HEK293T (cell line): ENCODE measurements at places on chromosomes 6 and 20.

GRCh38 chr20:13443690-13444089, 195.0 kb downstream of the TASP1 start:
- DNase-seq, result no peak

DNA sequence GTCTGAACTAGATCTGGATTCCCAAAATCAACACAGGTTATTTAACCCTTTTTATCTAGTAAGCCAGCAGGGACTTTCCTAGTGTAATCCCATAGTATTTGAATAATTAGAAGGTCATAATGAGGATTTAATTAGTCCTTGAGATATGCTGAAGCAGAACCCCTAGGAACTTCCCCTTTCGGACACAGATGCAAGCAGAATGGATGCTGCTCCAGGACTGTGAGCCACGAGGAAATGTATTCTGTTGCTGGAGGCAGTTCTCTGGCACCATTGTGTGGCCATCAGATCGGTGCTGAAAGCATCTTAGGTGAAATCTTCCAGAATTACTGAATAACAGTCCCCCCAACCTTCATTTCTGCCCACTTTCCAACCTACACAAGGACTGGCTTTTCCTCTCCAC, 206.9 kb downstream of the TMEM242 start:
- no peak for DNase-seq

DNA sequence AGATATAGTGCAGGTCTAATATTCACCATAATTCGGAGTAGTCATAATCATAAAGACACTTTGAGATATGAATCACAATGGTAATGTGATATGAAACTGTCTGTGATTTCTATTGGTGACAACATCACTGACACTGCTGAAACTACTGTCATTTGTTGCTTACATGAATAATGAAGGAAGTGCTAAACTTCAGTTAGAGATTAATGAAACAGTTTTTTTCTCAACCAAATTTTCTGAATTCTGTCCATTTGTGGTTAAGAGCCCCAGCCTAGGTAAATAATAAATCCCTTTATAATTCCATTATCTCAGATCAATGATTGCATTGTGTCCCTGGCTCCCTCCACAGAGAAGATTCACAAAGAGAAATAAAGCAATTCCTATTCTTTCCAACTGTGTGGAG, 122.6 kb downstream of the HIVEP2 start:
- DNase-seq, result no peak

DNA sequence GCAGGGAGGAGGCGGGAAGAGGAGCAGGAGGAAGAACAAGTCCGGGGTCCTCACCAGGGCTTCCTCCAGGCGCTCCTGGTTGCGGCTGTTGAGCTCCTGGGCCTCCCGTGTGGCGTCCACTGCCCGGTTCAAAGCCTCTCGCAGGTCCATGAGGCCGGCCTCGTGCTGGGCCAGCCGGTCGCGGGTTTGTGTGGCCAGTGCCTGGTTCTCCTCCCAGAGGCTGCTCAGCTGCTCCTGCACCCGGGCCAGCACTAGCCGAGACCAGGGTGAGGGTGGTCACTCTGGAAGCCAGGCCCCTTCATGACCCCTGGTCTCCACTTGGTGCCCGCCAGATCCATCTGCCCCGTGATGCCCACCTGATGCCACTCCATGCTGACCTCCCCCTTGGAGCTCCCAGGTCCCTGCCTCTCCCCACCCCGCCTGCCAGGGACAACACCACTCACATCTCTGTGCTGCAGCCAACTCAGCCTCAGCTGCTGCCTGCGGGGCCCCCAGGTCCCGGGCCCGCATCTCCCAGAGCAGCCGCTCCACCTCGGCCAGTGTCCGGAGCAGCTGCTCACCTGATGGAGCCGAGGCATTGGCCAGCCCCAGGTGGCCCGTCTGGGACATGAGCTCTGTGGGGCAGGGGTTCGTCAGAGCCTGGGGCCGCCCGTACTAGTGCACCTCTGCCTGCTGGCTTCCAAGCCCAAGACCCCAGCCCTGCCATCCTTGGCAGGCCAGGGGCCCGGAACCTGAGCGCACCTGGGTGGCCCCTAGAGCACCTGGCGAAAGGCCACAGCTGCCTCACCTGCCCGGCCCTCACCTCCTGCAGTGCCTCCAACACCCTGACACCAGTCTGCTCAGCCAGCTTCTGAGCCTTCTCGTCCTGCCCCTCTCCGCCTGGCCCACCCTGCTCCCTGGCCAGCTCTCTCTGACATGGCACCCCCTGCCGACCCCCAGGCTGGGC, 15.9 kb downstream of the ADRM1 start:
- DNase-seq, result no peak

- DNase-seq, result no peak
Observed at GRCh38 chr6:156718647-156719394, 58.4 kb upstream of the ARID1B start.

- no peak for DNase-seq
Observed at GRCh38 chr20:63246490-63247288, 7.6 kb downstream of the NKAIN4 start.

DNA sequence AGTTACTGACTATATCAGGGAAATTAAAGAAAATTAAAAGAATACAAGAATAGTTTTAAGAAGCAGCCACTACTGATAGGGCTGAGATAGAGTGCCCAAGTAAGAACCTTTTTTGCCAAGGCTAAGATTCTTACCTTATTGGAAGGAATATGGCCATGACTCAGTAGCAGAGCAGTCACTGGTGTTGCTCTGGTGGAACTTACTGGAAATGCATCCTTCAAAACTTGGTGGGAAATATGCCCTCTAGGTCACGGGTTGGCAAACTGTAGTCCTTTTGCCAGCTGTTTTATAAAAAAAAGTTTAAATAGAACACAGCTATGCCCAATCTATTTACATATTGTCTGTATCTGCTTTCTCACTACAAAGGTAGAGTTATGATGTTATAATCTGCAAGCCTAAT, 6.0 kb downstream of the HSF2 start:
- no peak for DNase-seq

DNA sequence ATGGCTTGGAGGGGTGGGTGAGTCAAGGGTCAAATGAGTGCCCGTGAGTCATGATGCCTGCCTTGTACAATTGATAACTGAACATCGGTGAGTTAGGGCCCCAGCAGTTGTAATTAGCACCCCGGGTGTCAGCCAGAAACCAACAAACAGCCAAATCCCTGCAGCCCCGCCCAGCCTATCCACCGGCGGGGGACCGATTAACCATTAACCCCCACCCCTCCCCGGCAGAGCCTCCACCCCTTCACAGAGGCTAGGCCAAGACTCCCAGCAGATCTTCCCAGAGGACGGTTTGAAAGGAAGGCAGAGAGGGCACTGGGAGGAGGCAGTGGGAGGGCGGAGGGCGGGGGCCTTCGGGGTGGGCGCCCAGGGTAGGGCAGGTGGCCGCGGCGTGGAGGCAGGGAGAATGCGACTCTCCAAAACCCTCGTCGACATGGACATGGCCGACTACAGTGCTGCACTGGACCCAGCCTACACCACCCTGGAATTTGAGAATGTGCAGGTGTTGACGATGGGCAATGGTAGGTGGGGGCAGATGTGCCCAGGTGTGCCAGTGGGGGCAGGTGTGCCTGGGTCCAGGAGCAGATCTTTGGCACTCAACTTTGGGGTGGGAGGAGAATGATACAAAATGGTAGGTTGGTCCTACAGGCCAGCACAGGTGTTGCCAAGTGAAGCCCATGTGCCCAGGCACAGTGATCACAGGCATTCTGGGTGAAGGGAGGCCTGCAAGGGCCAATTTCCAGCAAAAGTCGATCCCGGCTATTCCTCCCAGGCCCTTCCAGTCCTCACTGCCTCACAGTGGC, 45.7 kb downstream of the HNF4A start:
- DNase-seq, result no peak

GRCh38 chr6:133418108-133418507, 177.0 kb downstream of the EYA4 start:
- DNase-seq, result no peak

DNA sequence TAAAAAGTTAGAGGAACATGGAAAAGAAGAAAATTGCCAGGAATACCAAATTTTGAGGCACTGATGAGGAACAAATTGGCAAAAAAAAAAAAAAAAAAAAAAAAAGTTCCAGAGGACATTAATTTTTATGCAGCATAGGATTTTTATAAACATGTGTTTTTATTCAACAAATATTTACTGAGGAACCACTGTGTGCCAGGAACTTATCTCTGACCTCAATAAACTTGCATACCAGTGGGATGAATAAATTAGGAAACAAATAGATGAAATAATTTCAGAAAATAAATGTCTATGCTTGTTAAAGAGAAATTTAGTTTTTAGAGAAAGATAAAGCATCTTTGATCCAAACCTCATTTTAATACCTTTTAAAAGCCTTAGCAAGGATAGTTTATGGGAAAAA, 175.1 kb downstream of the PDE10A start:
- DNase-seq, result no peak

- no peak for DNase-seq
Observed at GRCh38 chr6:156634048-156634447, 143.1 kb upstream of the ARID1B start.

GRCh38 chr20:50583442-50584150, 73.4 kb downstream of the PTPN1 start:
- DNase-seq, result no peak

DNA sequence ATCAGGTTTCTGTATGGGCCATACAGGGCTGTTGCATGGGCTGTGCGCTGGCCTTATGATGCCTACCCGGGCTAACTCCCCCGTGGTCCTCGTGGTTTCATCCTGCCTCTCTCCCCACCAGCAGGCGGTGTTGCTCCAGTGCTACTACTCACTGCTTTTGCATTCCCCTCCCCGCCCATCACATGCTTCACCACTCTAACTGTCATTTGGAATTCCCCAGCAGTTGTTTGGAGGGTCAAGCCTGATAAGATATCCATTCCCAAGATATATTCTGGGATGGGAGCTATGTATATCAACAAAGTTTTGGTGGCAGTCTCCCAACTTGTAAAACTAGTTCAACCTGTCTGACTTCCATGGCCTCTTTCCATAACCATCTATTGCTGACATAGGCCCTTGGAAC, 233.2 kb upstream of the SOX4 start:
- DNase-seq, result no peak

- no peak for DNase-seq
Observed at GRCh38 chr6:118495485-118496280, 52.4 kb upstream of the PLN start.

GRCh38 chr6:170284866-170285469, 5.9 kb downstream of the DLL1 start:
- no peak for DNase-seq

DNA sequence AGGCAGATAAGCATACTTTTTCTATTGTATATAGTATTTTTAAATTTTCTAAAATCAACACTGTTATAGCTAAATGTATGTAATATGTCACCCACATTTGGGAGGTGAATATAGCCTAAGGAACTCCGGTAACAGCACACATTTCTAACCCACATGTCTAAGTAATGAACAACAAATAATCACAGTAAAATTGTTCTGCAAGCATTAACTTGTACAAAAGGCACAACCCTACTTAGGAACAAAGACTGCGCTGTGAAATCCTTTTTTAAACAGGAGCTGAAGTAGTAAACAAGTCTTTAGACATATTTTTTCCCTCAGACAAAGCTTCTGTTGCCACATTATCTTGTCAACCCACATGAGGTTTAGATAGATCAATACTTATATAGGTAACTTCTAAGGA, 872.4 kb upstream of the SLC35B3 start:
- DNase-seq, result no peak

GRCh38 chr20:60056407-60057122, 98.3 kb downstream of the CDH26 start:
- DNase-seq, result no peak

DNA sequence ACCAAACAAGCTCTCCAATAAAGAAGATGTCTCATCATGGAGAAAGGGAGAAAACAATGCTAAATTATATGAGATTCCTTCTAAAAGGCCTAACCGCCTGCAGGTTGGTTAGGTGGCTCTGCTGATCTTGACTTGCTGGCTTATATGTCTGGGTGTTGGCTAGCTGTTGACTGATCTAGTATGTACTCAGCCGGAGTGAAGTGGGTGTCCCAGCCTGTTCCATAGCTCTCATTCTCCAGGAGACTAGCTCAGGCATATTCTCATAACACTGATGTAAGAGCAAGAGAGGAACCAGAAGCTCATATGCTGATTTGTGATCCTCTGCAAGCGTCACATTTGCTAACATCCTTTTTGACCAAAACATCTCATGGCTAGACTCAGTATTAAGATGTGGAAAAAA, 473.0 kb downstream of the BMP2 start:
- DNase-seq, result no peak

DNA sequence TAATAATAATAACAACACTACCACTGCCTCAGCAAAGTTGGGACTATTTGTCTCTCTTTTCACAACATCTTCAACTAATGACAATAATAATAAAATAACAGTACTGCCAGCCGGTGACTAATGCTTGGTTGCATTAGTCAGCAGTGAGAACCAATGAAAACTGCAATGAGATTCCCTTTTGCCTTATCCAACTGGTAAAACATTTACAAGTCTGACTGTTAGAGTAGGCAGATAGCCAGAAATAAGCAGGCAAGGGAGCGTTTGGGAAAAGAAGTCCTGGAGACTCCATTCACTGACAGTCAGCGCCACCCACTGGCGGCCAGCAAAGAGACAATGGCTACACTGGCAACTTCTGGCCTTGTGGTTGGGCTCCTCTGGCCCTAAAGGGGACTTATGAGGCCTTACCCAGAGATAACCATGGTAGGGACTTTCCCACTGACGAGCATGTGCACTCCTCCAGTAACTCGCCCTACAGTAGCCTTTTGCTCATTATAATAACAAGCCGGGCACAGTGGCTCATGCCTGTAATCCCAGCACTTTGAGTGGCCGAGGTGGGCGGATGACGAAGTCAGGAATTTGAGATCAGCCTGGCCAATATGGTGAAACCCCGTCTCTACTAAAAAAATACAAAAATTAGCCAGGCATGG, 3.4 kb upstream of the NSFL1C start:
- DNase-seq, result peak; percentile 68

DNA sequence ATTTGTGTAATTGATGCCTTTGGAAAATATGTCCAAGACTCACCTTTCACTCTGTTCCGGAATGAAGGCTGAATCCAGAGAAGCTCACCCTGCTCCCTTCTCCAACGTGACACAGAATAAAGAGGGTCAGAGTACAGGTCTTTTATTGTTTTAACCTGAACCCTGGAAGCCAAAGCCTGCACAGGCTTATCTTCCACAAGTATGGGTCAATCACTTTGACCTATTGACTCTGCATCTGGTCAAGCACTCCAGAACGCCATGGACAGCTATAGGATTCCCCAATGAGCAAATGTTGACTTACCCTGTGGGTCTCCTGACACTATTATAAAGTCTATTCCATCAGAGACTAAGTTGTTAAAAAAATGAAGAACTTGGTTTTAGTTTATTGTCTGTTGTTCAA, 158.4 kb upstream of the MYLIP start:
- no peak for DNase-seq

GRCh38 chr6:44367681-44368080, 19.8 kb upstream of the CDC5L start:
- no peak for DNase-seq

DNA sequence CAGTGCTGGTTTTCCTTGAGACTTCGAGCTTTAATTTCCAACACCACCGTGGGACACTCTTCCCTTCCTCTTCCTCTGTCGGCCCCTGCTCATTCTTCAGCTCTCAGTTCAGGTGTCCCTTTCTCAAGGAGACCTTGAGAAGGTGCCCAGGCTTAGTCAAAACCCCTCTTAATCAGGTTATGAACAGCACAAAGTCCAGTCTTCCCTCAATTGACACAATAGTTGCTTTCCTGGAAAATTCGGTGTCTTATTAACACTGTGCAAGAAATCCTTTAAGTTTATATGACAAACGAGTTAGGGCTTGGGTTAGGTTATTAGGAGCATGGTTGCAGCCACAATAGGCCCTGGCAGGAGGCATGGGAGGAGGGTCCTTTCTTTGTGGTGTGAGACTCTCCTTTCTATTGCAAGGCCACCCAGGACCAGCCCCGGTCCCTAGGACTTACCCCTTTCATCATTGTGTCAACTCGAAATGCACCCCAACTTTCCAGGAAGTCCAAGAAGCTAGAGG, 1.5 kb upstream of the NSFL1C start:
- no peak for DNase-seq

GRCh38 chr6:160679402-160679769, 15.3 kb upstream of the LPA start:
- DNase-seq, result no peak
